ENCODE measurements at places on chromosomes 6 and 20. TPM values are rescaled to one million over a fixed set of nuclear protein-coding genes. Genes with fewer than 3 reads are reported as not detected.

OR2B2 gene
- total RNA-seq = not detected

DNA sequence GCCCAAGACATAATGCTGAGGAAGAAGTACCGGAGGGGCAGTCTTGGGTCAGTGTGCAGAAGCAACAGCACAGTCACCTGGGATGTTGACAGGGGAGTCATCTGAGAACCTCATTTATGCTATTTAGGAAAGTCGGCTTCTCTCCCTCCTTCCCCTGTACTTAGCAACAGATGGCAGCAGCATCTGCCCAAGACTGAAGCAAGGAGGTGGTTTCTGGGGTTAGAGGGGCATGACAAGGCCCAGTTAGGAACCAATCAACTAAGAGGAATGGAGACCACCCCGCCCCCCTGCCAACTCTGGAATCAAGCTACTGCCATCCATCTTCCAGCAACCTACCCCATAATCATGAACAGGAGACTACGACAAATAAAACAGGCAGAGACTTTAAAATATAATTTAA lies 21.7 kb downstream of the RIPK1 start:
- peaks cover 2% of the 10 kb centered on the region for H3K36me3 ChIP-seq
- DNase-seq = no peak
- H3K4me1 ChIP-seq = no peaks in the 10 kb centered on the region
- H3K27ac ChIP-seq = no peak overlapping the region
- H3K27me3 ChIP-seq = no peaks in the 10 kb centered on the region

- H3K27me3 ChIP-seq = no peaks in the 10 kb centered on the region
- no peak overlapping the region for H3K27ac ChIP-seq
These were observed 25.9 kb upstream of the PTCHD4 start for GRCh38 chr6:48136856-48137255.

- no peaks in the 10 kb centered on the region for H3K4me1 ChIP-seq
- no peak overlapping the region for H3K27ac ChIP-seq
- H3K4me3 ChIP-seq = no peak overlapping the region
- DNase-seq = no peak
- H3K27me3 ChIP-seq = no peaks in the 10 kb centered on the region
These were observed 22.6 kb downstream of the DDO start for GRCh38 chr6:110392727-110393126.

ARMH2 gene
- total RNA-seq = not detected

DNA sequence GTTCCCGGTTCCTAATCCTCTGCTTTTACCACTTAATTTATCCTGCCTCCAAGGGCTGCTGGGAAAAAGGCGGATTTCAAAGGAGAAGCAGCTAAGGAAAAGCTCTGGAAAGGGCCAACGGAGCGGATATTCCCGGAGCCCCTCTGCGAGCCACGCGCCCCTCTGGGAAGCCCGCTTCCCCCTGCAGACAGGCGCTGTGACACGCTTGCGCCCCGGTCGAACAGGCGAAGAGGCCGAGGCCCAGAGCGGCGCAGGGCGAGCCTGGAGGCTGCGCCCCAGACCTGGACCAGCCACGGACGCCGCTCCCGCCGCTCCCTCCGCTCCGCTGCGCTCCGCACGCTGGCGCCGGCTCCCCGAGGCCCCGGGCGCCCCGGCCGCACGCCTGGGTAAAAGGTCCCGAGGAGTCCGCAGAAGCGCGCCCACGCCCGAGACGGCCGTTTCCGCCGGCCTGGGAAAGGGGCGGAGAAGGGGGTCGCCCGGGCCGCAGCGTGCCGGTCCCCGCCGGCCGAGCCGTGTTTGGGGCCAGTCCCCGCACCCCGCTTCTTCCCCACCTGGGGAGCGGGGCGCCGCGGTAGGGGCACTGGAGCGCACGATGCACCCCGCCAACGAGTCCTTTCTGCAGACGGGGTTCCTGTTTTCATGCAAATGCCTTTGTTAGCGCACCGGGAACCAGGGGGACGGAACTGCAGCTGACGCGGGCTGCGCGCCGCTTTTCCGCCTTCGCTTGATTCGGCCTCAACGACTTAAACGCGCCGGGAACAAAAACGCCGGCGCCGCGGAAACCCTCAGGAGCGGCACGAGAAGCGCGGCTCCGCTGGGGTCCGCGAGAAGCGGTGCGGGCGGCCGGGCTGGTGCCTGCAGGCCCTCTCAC lies 91.9 kb upstream of the SIRPA start:
- peak overlapping the region; percentile 63 for H3K4me3 ChIP-seq
- DNase-seq = no peak
- H3K27ac ChIP-seq = peak overlapping the region; percentile 79
- H3K27me3 ChIP-seq = no peaks in the 10 kb centered on the region

CST4 gene
- not detected for total RNA-seq

GRCh38 chr6:140567466-140567865 lies 1193.0 kb upstream of the CITED2 start:
- H3K4me3 ChIP-seq = no peak overlapping the region
- no peaks in the 10 kb centered on the region for H3K27me3 ChIP-seq
- H3K27ac ChIP-seq = peak overlapping the region; percentile 3

- no peak for DNase-seq
- no peaks in the 10 kb centered on the region for H3K36me3 ChIP-seq
- H3K27ac ChIP-seq = no peak overlapping the region
- no peak overlapping the region for H3K4me3 ChIP-seq
- H3K27me3 ChIP-seq = no peaks in the 10 kb centered on the region
- H3K4me1 ChIP-seq = no peaks in the 10 kb centered on the region
These were observed 198.5 kb upstream of the RSPO3 start for GRCh38 chr6:126919947-126920346.

EYS gene
- not detected for total RNA-seq

DNA sequence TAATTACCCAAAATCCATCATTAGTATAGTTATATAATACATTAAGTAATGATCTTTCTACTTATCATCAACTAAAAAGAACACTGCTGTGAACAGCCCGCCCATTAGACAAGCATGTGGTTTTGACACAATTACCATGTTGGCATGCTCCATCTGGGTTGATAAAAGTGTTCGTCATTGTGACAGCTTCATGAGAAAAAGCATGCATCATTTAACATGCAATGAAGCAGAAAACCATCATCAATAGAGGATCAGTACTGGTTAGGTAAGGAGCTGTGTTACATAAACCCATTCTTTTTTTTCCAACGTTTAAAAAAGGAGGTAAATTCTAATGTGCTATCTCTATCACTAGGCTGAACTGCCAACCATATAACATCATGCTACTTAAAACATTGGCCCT lies 101.9 kb downstream of the EPB41L2 start:
- no peaks in the 10 kb centered on the region for H3K4me1 ChIP-seq
- no peak for DNase-seq
- no peaks in the 10 kb centered on the region for H3K27me3 ChIP-seq
- no peak overlapping the region for H3K27ac ChIP-seq
- H3K4me3 ChIP-seq = no peak overlapping the region

GRCh38 chr6:123091091-123091895 lies 95.3 kb downstream of the CLVS2 start:
- H3K27ac ChIP-seq = no peak overlapping the region
- no peaks in the 10 kb centered on the region for H3K4me1 ChIP-seq

- H3K4me3 ChIP-seq = no peak overlapping the region
- no peaks in the 10 kb centered on the region for H3K4me1 ChIP-seq
- no peak overlapping the region for H3K27ac ChIP-seq
These were observed 72.6 kb downstream of the INSM1 start for GRCh38 chr20:20440481-20440880.

TTK gene
- total RNA-seq = 0.66 TPM

DNA sequence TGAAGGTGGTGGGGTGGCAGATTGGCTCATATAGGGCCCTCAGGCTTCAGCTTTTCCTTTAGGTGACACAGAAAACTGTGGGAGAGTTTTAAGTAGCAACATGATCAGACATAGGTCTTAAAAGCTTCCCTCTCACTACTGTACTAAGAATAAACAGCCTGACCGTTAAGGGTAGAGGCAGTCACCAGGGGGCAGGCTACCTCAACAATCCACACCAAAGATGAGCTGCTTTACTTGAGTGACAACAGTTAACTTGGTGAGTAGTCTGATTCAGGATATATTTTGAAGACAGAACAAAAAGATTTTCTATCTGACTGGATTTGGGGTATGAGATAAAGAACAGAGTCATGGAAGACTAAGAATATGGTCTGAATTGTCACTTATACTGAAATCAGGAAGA lies 193.1 kb upstream of the SHLD1 start:
- no peaks in the 10 kb centered on the region for H3K27me3 ChIP-seq
- no peaks in the 10 kb centered on the region for H3K36me3 ChIP-seq

- DNase-seq = no peak
- no peaks in the 10 kb centered on the region for H3K27me3 ChIP-seq
- H3K36me3 ChIP-seq = no peaks in the 10 kb centered on the region
These were observed 31.9 kb upstream of the SIRPA start for GRCh38 chr20:1863296-1863695.

DNA sequence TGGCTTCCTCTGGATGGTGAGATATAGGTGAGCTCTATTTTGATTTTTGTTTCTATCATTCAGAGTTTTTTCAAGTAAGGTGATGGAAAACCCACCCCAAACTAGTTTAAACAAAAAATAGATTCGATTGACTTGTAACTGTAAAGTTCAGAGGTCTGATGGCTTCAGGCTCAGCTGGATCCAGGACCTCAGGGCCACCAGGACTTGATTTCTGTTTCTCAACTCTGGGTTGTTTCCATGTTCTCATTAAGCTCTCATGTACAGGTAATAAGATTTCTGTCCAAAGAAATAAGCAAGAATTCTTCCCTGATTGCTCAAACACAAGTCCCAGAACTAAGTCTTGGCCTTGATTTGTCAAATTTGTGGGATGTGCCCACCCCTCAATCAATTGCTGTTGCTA lies 67.0 kb downstream of the DLGAP4 start:
- no peaks in the 10 kb centered on the region for H3K4me1 ChIP-seq
- DNase-seq = no peak
- no peak overlapping the region for H3K27ac ChIP-seq
- H3K27me3 ChIP-seq = peaks cover 3% of the 10 kb centered on the region
- H3K36me3 ChIP-seq = no peaks in the 10 kb centered on the region

- no peaks in the 10 kb centered on the region for H3K4me1 ChIP-seq
- no peaks in the 10 kb centered on the region for H3K36me3 ChIP-seq
- H3K27me3 ChIP-seq = no peaks in the 10 kb centered on the region
- H3K27ac ChIP-seq = no peak overlapping the region
- DNase-seq = no peak
These were observed 104.9 kb upstream of the CEP162 start for GRCh38 chr6:84332139-84333034.

GRCh38 chr20:37223053-37223452 lies 38.6 kb downstream of the GHRH start:
- H3K36me3 ChIP-seq = no peaks in the 10 kb centered on the region
- H3K27ac ChIP-seq = no peak overlapping the region
- H3K27me3 ChIP-seq = no peaks in the 10 kb centered on the region

TMC2 gene
- 0.96 TPM for total RNA-seq

DNA sequence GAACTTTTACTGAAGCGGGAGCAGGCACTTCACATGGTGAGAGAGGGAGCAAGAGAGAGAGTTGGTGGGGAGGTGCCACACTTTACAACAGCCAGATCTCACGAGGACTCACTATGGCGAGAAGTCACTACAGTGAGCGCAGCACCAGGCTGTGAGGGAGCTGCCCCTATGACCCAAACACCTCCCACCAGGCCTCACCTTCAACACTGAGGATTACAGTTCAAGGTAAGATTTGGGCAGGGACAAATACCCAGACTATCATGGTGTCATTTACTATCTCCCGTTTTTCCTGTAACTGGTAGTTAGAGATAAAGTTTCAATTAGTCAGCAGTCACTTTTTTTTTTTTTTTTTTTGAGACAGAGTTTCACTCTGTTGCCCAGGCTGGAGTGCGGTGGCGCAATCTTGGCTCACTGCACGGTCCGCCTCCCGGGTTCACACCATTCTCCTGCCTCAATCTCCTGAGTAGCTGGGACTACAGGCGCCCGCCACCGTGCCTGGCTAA lies 7.8 kb downstream of the RBCK1 start:
- H3K27me3 ChIP-seq = no peaks in the 10 kb centered on the region
- no peaks in the 10 kb centered on the region for H3K36me3 ChIP-seq
- H3K4me3 ChIP-seq = no peak overlapping the region

- H3K27ac ChIP-seq = no peak overlapping the region
- H3K4me1 ChIP-seq = no peaks in the 10 kb centered on the region
- no peaks in the 10 kb centered on the region for H3K27me3 ChIP-seq
- no peak for DNase-seq
- H3K4me3 ChIP-seq = no peak overlapping the region
These were observed 239.9 kb downstream of the TSHZ2 start for GRCh38 chr20:53212018-53212417.

DNA sequence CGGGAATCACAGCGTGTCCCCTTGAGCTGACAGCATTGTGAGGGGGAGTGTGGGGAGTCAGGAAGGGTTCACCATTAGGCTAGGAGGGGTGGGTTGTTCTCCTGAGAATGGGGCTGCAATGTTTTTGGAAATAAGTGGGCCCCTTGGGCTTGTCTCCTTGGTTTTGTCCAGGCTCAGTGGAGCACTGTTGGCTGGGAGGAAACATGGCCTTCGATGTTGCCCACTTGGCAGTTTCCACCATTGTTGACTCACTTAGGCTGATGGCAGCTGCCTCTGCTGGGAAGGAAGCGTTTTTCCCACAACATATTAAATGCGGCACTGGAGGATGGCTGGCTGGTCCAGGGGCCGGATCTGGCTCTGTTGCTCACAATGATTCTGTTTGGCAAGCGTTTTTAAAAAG lies 512.1 kb downstream of the QKI start:
- no peak overlapping the region for H3K4me3 ChIP-seq
- no peaks in the 10 kb centered on the region for H3K27me3 ChIP-seq
- no peaks in the 10 kb centered on the region for H3K36me3 ChIP-seq
- H3K4me1 ChIP-seq = no peaks in the 10 kb centered on the region
- no peak overlapping the region for H3K27ac ChIP-seq

TSPO2 gene
- not detected for total RNA-seq

SUMO4 gene
- total RNA-seq = 7.8 TPM

GRCh38 chr6:44675449-44675848 lies 287.9 kb downstream of the CDC5L start:
- H3K4me1 ChIP-seq = no peaks in the 10 kb centered on the region
- H3K36me3 ChIP-seq = no peaks in the 10 kb centered on the region
- DNase-seq = no peak
- H3K4me3 ChIP-seq = no peak overlapping the region

DNA sequence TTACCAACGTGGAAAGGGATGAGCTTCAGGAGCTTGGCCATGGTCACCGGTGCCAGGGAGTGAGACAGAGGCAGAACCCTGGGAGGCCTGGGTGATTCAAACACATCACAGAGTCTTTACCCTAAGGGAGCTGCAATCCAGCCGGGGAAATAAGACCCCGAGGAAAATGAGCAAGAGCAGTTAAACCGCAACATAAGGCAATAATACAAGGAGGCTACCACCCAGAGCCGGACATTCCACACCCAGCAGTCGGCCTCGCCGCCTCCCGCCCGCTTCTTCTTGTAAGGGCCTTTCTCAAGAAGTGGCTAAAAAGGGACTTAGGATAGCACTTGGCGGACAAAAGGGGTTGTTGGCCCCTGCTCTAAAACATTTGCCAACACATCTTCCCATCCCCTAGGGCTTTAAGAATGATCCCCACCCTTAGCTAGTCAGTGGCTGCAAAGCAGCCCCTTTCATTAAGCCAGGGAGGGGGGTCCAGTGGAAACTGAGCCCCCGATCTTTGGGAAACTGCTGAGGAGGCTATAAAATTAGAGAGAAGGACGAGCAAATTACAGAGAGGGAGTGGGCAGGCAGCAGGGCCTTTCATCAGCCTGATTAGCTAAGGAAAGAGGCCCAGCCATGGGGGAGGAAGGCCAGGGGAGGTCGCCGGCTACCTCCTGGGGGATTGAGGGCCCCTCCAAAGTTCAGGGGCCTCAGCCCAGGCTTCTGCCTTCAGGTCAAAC lies 34.3 kb downstream of the SNX5 start:
- H3K27me3 ChIP-seq = no peaks in the 10 kb centered on the region
- peaks cover 9% of the 10 kb centered on the region for H3K4me1 ChIP-seq
